ENCODE measurements at places on chromosomes 2 and 18.

DNA sequence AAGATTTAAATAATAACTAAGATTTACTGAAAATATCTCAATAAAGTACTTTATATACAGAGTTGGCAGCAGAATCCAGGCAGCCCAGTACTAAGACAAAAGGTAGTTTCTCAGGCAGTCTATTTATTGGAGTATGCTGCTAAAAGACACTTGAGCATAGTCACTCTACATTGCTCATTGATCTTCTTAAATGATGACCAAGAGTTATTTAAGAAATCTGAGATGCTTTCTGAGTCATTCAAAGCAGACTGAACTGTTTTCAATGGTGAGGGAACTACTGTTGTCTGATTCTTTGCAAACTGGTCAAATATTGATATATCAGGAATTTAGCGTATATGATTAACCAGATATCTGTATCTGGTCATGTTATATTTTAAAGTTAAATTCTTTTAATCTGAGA lies 133.6 kb downstream of the PHLPP1 start:
- DNase-seq = no peak

- DNase-seq = no peak
Observed at GRCh38 chr2:3154146-3154545, 223.5 kb downstream of the EIPR1 start.

DNA sequence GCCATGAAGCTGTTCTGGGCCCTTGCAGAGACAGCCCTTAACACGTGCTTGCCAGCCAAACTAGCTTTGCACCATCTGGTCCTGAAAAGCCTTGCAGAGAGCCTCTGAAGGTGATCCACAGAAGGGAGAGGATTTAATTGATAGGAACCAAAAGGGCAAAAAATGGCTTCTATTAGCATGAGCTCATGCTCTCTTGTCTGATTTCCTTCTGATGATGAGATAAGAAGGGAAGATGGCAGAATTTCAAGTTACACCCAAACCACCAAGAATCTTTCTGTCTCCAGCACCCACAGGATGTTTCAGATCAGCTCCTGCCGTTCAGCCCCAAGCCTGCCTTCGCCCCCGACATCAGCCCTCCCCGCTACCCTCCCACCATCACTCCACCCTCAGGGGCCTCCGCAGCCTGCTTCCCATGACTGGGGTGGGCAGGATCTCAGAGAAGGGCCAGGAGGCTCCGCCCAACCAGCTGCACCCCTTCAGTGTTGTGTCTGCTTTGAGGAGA lies 23.4 kb upstream of the GLI2 start:
- peak; percentile 43 for DNase-seq

DNA sequence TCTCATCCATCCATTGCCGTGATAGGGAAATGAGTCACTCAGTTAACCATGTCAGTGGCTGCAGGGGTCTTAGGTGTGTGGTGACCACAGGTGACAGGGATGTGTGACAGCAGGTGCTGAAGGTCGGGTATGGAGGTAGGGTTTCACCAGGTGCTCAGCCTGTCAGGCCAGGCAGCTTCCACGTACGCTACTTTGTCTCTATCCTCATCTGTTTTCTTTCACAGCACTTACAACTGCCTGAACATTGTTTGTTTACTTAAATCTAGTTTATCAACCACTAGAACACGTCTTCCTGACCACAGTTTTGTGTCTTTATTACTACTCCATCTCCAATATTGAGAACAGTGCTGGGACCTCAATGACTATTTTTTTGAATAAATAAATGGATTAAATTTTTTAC lies 11.4 kb upstream of the UXS1 start:
- DNase-seq = no peak

DNA sequence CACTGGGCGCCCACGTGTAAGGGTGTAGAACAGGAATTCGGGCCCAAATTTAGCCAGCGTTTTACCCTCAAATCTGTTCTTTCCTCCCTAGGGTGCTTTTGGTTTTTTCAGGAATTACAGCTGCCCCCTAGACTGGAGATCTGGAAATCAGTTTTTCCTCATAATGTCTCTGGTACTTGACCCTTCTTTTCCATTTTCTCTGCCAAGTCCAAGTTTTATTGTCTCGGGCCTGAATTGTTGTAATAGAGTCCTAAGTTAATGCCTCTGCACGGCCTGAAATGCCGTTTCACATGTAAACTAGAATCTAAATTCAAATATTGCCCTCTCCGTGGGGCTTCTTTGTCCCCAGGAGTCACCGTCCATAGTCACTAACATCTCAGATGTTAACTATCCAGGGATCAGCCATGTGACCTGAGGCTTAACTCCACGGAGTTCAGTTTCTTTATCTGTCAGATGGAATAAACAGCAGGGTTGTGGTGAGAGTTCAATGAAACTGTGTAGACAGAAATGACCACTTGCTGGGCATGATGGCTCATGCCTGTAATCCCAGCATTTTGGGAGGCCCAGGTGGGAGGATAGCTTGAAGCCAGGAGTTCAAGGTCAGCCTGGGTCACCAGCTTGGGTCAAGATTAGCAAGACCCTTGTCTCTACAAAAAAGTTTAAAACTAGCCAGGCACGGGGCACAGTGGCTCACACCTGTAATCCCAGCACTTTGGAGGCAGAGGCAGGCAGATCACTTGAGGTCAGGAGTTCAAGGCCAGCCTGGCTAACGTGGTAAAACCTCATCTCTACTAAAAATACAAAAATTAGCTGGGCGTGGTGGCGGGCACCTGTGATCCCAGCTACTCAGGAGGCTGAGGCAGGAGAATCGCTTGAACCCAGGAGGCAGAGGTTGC lies 12.7 kb upstream of the CABLES1 start:
- no peak for DNase-seq

- DNase-seq = no peak
Observed at GRCh38 chr2:174870787-174871186, 106.5 kb upstream of the CHRNA1 start.

- no peak for DNase-seq
Observed at GRCh38 chr2:72848436-72849137, 22.8 kb upstream of the EXOC6B start.

GRCh38 chr2:129756276-129756675 lies 223.2 kb upstream of the RAB6C start:
- DNase-seq = no peak

- DNase-seq = no peak
Observed at GRCh38 chr2:215863687-215864086, 149.7 kb downstream of the MREG start.

- DNase-seq = no peak
Observed at GRCh38 chr18:49446481-49446880, 14.0 kb downstream of the DYM start.

GRCh38 chr18:78814766-78815165 lies 164.9 kb upstream of the SALL3 start:
- DNase-seq = no peak

GRCh38 chr18:8745355-8746014 lies 40.1 kb downstream of the MTCL1 start:
- no peak for DNase-seq

DNA sequence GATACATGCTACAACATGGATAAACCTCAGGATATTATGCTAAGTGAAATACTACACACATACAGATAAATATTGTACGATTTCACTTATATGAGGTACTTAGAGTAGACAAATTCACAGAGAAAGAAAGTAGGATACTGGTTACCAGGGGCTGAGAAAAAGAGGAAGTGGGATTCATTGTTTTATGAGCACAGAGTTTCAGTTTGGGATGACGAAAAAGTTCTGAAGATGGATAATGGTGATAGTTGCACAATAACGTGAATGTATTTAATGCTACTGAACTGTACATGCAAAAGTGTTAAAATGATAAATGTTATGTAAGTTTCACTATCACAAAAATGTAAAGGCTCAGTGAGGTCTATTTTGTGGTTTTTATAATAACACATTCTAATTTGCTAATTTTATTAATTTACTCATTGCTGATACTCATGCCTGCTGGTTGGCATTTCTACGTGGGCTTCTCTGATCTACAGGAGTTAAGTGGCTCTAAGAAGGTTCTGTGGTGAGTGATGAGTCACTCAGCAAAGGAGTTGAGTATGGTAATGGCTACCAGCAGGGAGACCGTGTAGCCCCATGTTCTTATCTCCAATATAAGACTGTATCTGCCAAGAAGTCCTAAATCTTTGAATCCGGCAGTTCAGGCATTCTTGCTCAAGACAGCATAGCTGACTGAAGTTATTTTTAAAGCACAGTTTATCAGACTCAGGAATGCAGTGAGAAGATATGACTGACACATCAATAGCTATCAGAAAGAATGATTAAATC lies 41.1 kb downstream of the UPP2 start:
- DNase-seq = no peak

GRCh38 chr18:31701744-31702143 lies 17.4 kb upstream of the B4GALT6 start:
- DNase-seq = no peak

DNA sequence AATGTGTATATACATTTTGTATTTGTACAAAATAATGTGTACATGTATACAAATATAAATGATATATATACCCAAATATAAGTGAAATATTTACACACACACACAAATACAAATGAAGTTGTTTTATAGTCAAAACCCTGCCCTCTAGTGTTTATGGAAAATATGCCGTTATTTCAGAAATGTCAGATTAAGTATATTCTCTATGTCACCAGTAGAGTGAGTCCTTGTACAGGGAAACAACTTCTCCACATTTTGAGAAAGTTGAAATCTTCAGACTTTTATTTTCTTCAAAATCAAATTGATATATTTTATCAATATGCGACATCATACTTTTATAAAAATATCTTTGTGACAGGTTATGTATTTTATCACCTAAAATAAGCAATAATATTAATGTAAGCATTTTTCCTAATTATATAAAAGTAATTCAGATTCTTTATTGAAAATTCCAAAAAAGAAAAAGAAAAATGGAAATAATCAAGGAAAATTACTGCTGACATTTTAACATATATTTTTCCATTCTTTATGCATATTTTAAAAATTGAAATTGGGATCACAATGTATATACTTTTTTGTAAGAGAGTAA lies 22.4 kb downstream of the ARL6IP6 start:
- peak; percentile 37 for DNase-seq

GRCh38 chr2:60867848-60868247 lies 13.5 kb upstream of the REL start:
- DNase-seq = no peak

DNA sequence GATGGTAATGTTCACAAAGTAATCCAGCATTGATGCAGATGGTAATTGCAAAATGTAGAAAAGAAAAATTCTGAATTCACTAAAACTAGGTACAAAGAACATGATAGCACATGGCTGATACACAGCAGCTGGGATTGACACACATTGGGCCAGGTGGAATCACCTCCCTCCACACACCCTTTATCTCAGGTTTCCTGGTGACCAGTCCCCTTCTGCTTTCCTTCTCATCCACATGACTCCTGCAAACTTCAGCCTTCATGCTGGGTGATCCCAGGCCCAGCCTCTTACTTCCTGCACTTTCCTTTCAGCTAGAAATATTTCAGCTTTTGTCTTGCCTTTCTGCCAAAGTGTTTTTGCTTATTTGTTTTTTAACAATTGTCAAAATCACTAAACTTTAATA lies 246.9 kb downstream of the LNPK start:
- DNase-seq = no peak

DNA sequence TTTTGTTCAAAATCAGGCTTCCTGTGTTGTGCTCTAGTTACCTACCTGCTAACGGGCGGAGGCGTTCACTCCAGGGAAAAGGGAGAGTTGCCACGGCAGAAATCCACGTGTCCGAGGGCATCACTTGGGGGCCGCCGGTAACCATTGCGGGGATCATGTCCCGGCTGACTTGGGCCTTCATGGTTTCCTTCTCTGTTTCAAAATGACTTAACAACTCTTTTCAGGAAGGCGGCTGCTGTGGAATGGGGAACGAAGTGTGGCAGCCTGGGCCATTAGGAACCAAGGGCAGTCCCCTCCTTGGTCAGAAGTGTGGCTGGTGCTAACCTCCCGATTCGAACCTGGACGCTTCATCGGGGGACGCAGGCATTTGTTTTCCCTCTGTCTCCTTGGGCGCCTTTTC lies 56.8 kb downstream of the INPP5D start:
- DNase-seq = no peak

DNA sequence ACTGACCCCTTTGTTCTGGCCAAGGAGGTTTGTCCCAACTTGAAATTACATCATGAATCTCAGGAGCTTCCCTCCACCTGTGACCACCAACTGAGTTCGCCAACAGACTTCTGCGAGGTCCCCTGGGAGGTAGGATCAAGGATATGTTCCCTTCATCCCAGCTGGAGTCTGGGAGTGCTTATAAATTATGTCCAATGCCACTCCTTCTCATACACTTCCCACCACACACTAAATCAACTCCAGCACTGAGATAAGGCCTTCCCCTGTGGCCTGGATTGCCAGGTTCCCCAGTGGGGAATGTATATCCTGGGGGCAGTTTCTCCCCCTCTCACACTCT lies 99.2 kb downstream of the RND3 start:
- no peak for DNase-seq

DNA sequence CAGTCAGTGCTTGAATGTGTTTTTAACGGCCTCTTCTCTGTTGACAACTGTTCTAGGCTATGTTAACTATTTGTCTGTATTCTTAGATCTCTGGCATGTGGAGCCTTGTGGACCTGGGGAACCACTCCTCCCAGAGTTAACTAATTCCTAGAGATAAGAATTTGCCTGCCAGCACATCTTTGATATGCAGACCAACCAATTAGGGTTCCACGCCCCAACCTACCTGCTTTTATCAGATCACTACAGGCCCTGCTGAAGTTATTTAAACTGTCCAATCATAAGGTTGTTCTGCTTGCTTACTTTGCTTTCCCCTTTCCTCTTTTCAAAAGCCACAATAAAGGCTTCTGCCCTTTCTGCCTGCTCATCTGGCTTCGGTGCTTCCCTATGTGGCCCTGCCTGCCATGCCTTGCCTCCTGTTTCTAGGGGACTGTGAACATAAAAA lies 8.5 kb upstream of the CYBRD1 start:
- no peak for DNase-seq

DNA sequence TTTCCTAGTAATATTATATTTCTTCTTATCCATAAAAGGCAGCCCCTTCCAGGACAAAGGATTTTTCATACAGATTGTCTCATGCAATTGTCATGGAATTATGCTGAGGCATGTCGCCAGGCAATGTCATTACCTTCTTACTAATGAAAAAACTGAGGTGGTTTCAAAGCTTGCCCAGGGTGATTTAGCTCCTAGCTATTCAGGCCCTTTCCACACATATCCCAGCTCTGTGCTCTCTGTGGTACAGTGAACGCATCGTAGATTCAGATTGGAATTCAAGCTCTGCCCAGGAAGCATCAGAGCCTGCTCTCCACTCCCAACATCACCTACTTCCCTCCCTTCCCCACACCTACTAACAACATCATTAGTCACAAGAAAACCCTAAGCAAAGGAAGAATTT lies 60.1 kb downstream of the ATP8B1 start:
- DNase-seq = no peak

GRCh38 chr2:235868224-235868623 lies 300.0 kb downstream of the GBX2 start:
- no peak for DNase-seq

GRCh38 chr18:78542204-78542603 lies 437.4 kb upstream of the SALL3 start:
- DNase-seq = no peak

GRCh38 chr2:211455216-211455841 lies 898.9 kb downstream of the CPS1 start:
- peak; percentile 50 for DNase-seq

- DNase-seq = no peak
Observed at GRCh38 chr18:47346016-47346415, 94.6 kb upstream of the SKOR2 start.

GRCh38 chr2:18122544-18123210 lies 244.2 kb downstream of the KCNS3 start:
- DNase-seq = no peak
